Naive thymus-derived CD8-positive, alpha-beta T cell (primary cell): ENCODE measurements at places on chromosomes 11 and 22.

DNA sequence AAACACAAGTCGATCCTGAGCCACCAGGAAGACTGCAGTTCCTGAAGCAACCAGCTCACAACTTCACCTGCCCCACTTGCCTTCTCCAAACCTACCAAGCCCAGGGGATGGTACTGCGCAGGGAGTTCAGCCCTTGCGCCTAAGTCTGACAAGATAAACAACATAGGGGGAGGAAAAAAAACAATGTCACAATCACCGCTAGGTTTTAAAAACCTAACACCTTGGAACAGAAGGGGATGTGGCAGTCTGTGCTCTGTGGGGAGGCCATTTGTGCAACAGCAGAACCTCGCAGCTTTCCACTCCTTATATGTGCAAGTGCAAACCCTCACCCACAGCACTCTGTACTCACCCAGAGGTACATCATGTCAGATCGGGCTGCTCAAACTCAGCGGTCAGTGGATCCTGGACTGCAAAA, 134.2 kb downstream of the RBFOX2 start:
- DNase-seq: no peak

DNA sequence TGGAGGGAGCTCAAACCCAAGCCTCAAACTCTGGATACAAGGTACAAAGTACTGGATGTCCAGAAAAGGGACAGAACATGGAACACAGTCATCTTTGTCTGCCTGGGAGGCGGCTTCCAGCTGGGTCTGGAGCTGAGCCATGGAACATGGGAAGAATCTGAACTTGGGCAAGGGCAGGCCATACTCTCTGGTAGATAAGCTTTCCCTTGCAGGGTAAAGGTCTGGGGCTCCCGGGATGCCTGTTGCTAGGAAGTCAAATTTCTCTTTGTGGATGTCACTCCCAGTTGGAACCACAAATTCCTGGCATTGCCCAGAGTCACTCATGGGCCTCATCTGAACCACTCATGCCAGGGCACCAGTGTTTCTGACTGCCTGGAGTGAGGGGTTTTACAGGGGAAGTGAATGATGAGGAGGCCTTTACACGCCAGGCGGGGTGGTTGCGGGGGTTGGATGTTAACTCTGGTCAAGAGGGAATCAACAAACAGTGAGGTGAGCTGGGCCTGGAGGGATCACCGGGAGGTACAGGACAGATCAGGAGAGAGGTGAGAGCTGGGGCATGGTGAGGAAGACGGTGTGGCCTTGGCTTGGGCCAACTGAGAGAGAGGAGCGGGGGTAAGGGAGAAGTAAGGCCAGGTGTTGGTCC, 5.7 kb downstream of the FTH1 start:
- DNase-seq: no peak

GRCh38 chr11:133977067-133977677, 20.4 kb upstream of the IGSF9B start:
- no peak for DNase-seq

GRCh38 chr11:79076526-79077115, 364.2 kb downstream of the TENM4 start:
- no peak for DNase-seq

- DNase-seq: peak; percentile 27
Observed at GRCh38 chr11:119085437-119085847, 761 bp downstream of the HMBS start.

- peak; percentile 93 for DNase-seq
Observed at GRCh38 chr11:355581-356458, 13.5 kb upstream of the B4GALNT4 start.

DNA sequence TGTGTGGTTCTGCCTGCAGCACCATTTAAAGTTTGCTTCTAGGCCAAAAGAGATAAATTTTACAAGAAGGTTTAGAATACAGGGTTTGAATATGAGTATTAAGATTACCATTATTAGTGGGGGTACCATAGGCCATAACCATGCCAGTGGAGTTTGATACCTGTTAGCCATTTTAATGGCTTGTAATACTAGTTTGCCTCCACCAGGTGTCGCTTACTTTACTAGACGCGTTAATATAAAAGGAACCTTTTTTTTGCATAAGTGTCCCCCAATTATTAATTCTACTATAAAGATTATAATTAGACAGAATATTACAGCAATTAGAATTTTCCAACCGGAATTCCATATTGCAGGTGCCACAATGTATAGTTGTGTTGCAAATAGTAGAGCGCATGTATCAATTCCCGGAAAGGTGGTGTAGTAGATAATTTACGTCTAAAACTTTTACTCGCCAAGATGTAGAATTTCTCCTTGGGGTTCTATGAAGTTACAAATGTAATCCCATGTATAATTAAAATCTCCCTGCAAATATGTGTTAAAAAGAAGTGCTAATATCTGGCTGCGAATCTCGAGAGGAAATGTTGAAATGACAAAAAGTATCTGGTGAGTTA, 16.1 kb downstream of the MS4A6E start:
- DNase-seq: no peak

DNA sequence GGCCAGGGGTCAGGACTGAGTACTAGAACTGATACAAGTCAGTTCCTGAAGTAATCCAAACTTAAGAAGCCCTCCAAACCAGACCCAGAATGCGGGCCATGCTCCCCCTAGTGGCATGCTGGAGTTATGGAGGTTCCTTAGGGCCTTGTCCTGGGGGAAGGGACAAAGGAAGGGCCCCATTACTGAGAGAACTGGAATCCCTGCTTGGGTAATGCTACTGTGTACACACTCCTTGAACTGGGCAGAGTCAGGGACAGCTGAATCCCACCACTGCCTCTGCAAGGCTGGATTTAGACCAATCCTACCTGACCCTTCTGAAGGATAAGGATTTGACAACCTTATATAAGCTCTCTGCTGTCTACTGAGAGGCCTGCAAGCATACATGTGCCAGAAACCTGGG, 97.3 kb upstream of the AKIP1 start:
- DNase-seq: no peak

- DNase-seq: no peak
Observed at GRCh38 chr11:63643205-63643604, 28.0 kb downstream of the ATL3 start.

GRCh38 chr11:128733440-128734102, 39.7 kb downstream of the FLI1 start:
- DNase-seq: no peak

GRCh38 chr11:103683576-103683975, 352.9 kb upstream of the DDI1 start:
- no peak for DNase-seq

GRCh38 chr22:18077087-18077638, 627 bp upstream of the PEX26 start:
- no peak for DNase-seq

DNA sequence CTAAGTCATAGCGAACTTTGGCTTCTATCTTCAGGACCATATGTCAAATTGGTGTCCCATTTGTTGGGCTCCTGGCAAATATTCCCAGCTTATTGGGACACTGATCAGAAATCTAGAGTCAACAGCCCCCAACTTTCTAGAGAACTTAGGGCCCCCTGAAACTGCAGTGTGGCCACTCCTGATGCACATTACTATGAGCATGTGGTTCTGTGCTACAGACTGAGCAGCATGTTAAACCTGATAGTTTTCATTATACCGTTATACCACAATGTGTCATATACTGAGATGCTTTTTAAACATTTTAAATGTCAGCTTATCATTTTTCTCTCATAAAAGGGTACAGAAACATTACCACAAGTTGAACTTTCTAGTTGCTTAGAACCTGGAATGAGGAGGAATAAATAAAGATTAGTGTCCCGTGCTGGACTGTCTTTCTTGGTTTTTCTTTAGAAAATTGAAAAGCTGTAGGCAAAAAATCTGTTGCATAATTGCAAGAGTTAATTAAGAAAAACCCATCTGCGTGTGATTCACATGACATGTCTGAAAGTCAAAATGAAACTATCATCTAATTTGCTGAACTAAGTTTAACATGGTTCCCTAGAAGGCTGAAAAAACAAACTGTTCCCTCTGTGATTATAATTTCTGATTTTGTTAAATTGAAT, 16.4 kb upstream of the CTSC start:
- no peak for DNase-seq

DNA sequence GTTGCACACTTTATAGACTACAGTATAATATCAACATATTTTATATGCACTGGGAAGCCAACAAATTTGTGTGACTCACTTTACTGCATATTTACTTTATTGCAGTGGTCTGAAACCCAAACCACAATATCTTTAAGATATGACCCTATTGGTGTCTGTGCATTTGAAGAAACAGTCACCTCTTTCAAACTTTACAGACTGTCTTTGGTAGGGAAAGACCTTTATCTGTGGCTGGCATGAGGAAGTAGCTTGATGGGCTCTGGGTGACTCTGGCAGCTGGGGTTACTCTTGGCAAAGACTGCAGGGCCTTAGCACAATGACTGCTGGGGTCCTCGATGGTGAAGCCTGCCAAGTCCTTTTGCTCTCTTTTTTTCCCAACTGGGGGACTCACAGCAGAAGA, 21.3 kb upstream of the ABTB2 start:
- no peak for DNase-seq

- no peak for DNase-seq
Observed at GRCh38 chr11:8067929-8068575, 13.0 kb upstream of the TUB start.

DNA sequence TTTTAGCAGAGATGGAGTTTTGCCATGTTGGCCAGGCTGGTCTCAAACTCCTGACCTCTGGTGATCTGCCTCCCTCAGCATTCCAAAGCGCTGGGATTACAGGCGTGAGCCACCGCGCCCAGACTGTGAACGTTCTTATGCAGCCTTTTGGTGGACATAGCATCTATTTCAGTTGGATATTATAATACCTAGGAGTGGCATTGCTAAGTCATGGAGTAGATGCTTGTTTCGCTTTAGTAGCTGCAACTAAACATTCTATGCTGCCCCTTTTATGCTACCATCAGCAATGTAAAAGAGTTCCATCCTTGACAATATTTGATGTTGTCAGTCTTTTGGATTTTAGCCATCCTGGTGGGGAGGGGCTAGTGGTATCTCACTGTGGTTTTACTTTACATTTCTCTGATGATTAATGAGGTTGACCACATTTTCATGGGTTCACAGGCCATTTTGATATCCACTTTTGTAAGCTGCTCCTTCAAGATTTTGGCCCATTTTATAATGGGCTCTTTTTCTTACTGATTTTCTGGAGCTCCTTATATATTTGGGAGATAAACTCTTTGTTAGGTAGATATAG, 16.5 kb upstream of the APOBEC3A start:
- no peak for DNase-seq

GRCh38 chr11:117970400-117971024, 15.7 kb upstream of the IL10RA start:
- no peak for DNase-seq

GRCh38 chr22:40444178-40444831, 73.9 kb downstream of the SGSM3 start:
- DNase-seq: no peak

GRCh38 chr22:46561435-46561905, 24.1 kb upstream of the CELSR1 start:
- DNase-seq: no peak

GRCh38 chr11:70608568-70609470, 210.5 kb downstream of the CTTN start:
- no peak for DNase-seq

DNA sequence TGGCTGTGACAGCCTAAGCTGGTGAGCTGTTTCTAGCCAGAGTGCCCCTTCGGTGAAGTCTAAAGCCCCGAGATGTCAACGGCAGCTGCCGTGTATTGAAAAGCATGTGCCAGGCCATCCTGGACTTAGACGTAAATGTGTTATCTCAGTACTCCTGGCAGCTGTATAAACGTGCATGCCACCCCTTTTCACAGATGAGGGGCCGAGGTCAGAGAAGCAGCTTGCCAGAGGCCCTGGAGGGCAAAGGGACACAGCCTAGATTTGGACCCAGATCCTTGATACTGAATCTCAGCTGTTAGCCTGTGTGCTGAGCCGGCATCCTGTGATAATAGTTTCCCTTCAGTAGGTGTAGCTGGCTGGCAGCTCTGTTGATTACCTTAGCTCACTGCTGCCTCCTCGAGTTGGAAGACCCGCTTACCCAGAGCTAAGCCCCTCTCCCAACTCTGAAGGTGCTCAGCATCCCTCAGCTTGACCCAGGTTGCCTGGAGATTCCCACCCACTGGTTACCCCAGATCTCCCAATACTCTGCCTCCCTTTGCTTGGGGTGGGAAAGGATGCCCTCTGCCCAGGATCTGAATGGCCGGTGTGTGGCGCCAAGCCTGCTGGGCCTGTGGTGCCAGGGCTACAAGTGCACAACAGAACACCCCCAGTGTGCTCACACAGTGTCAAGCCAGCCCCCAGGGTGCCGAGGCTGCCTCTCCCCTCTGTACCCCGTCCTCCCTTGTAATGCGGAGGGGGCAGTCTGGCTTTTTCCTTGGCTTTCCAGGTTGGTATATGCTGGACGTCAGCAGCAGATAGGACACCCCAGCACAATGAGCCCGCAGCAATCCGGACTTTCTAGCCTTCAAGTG, 59.8 kb upstream of the WNT7B start:
- DNase-seq: peak; percentile 37

- no peak for DNase-seq
Observed at GRCh38 chr11:16924826-16925560, 89.2 kb downstream of the PLEKHA7 start.

DNA sequence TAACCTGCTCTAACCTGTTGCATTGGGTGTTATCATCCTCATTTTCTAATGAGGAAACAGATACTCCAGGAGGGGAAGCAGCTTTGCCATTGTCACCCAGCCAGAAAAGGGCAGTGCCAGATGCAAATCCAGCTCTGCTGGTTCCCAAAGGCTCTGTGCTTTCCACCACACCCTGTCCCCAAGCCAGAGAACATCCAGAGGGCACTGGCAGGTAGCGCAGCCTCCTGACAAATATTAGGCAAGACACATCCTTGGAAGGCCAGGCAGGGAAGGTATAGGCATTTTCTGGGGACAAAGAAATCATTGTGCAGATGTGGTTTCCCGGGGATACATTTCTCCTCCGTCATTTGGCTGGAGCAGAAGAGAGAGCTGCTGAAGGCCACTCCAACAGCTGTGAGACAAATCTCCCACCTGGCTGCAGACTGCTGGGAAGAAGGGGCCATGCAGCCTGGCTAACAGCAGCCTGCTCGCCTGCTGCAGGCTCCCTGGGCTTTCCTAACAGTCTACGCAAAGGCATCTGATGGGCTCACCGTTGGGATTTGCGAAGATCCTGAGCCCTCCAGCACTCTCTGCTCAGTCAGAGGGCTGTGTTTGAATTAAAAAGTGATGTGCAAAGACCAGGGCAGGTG, 93.9 kb upstream of the PITPNB start:
- DNase-seq: no peak

GRCh38 chr11:73539506-73540084, 58.3 kb downstream of the FAM168A start:
- no peak for DNase-seq

DNA sequence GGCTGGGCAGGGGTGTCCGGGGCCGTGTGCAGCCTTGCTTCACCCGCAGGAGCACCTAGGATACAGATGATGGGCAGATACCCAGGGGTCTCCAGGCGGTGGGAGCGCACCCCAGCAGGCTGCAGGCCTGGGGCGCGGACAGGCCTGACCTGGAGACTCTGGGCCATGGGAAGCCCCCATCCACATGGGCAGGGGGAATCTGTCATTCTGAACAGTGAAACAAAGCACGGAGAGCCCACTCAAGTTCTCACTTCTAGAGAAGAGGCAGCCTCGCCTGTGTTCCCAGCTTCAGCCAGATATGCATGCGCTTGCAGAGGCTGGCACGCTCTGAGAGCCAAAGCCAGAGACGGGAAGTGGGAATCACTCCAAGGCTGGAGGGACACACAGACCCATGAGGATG, 333.1 kb downstream of the BRD1 start:
- DNase-seq: no peak

- no peak for DNase-seq
Observed at GRCh38 chr11:76215941-76216340, 9.6 kb upstream of the WNT11 start.

GRCh38 chr11:63619967-63620366, 5.7 kb upstream of the PLAAT3 start:
- DNase-seq: no peak

GRCh38 chr11:79237091-79237490, 203.7 kb downstream of the TENM4 start:
- DNase-seq: no peak
